Inflammatory macrophage treated with lipopolysaccharide for 4 hours (primary cell): ENCODE measurements at places on chromosomes 6 and 20.

DNA sequence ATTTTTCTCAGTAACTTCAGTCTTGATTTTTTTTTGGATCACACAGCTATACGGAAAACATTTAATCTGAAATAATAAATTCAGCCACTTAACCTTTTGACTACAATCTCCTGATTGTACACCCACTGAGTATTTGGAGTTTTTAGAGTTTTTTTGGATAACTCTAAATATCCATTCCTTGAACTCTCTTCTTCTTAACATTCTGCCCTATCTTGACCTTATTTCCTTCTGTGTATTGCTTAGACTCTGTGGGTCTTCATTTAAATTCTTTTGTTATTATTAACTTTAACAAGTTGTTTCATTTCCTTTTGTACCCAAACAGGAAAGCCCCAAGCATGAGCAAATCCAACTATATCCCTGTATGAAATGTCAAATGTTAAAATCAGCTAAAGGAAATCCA, 170.2 kb upstream of the PTCHD4 start:
- no peak for DNase-seq

GRCh38 chr6:131225959-131226358, 90.7 kb downstream of the AKAP7 start:
- no peak for DNase-seq

DNA sequence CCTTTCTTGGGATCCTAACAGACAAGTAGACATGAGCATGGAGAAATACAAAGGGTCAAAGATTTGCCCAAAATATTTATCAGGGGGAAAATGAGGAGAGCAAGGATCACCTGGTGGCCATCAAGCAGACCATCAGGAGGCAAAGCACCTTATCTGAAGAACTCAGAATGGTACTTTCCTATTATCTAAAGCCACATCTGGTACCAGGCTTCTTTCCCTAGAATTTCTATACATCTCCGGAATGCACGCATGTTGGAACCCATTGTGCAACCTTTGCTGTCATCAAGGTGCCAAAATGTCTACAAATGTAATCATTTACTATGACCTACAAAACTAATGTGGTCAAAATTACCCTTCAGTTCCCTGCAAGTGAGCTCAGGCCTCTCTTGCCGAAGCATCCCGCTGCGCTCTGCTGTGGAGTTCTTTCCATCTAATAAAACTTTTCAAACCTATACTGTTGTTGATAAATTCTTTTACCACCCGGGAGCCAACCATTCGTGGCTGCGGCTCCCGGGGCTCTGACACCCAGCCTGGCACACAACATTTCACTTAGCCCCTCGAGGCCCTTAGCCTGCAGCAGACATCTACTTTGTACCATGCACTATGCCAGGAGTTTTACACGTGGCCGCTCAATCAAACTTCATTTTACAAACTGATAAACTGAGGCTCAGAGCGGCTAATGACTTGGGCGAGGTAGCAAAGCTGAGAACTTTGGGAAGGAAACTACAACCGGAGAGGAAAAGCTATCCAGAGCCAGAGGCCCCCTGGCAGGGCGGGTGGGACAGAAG, 3.8 kb upstream of the CPXM1 start:
- no peak for DNase-seq

DNA sequence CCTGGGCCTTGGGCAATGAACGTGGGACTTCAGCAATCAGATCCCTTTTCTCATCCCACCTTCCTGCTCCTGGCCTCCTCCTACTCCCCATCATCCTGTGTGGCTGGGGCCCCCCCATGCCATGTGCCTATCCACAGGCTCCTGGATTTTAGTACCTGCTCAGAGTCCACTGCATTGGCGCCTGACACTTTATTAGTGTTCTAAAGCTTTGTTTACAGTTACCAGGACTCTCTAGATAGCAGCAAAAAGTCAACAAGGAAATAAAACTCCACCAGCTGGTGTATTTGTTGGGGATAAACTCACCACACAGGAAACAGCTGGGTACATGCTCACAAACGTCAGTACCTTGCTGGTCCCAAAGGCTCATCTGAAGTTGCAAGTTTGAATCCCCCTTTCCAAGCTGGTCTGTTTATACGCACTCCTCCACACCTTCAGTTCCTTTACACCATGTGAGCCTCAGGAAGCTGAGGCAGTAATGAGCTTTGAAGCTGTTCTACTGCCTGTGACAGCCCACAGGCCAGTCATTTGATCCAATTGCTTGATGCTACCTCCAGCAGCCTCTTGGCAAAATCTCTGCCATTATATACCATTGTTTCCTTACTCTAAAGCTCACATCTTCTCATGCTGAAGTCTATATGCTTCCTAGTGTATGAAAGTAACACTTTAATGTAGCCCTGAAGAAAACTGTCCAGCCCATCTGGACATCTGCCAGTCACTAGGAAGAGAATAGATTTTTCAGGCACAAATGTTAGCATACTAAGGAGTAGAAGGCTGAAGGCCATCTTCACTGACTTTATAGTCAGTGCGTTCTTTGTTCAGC, 76.6 kb downstream of the ANKEF1 start:
- DNase-seq = no peak

DNA sequence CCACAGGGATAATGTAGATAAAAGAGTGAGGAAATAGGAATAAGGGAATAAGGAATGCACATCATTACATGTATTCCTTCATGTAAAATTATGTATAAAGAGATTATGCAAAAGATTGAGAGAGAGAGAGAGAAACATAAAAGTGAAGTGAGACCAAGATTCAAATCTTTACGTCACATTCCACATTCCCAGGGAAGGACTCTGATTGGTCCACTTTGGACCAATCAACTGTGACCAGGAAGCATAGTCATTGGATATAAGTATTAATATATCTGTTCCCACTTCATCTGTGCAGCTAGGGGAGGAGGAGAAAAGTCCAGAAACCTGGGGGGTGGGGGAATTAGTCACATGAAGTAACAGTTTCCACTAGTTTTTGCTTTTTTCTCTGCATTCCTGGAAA, 66.4 kb downstream of the SLC2A10 start:
- DNase-seq = no peak

- DNase-seq = no peak
These were observed 92.7 kb upstream of the TCF21 start for GRCh38 chr6:133796235-133796634.

- DNase-seq = no peak
These were observed at the start of gene C6orf118 for GRCh38 chr6:165308926-165309731. Gene C6orf118 (minus strand): TSS chr6:165309605. CDS start chr6:165309586, 19 bp downstream.
